ENCODE measurements at places on chromosomes 3 and 15.

DNA sequence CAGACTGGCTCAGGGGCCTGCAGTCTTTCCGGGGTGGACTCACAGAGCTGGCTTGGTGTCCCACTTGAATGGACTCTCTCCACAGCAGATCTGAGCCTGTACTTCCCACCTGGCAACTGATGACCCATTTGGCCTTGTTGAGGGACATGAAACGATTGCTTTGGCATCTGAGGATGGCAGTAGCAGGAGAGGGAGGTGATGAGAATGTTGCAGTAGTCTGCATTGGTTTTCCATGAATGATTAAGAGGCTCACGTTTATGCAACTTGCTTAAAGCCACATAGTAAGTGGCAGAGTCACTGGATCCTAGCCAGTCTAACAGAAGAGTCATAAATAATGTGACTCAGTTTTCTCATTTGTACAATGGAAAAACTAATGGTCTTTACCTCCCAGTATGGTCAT, 21.9 kb downstream of the IL20RB start:
- peak; percentile 44 for DNase-seq

DNA sequence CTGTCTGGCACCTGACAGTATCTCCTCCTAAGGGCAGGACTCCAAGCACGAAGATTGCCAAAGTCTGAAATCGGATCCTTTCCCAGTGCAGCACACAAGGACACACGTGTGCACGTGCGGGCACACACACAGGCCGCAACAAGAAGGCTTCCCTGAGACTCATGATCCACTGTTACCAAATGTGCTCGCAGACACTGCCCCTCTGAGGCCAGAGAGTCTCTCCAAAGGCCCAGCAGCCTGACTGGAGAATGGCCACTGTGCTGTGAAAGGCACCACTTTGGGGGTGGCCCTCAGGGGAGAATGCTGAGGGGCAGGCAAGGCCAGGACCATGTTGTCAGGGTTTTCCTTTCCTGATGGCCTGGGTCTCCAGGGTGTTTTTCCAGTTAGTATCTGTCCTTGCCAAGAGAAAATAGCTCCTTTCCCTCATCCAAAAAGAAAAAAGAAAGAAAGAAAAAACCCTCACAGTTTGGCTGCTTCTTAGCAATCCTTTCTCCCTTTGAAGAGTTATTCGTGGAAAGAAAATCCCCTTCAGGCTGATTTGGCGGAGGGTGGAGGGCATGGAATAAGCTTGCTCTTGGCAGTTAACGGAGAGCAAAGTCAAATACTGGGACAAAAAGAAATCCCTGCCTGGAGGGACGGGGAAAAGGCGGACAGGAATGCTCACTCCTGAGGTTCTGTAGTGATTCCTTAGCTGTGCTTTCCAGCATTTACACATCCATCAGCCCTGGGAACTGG, 112.2 kb upstream of the ETV5 start:
- DNase-seq, result no peak

DNA sequence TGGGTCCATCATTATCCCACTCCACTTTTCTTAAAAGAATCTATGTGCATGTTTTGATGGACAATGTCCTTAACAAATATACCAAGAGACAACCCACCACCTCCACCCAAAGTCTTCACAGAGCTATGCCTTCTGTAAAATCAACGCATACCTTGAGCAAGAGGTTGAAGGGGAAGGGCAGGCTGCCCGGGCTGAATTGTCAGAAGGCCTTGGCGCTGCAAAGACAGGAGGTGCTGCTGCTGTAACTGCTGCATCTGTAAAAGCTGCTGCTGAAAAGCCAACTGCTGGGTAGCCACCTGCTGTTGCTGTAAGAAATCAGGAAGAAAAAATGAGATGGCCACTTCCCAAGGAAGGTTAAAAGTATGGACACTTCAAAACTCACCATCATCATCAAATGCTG, 536.7 kb downstream of the FOXP1 start:
- DNase-seq, result no peak

DNA sequence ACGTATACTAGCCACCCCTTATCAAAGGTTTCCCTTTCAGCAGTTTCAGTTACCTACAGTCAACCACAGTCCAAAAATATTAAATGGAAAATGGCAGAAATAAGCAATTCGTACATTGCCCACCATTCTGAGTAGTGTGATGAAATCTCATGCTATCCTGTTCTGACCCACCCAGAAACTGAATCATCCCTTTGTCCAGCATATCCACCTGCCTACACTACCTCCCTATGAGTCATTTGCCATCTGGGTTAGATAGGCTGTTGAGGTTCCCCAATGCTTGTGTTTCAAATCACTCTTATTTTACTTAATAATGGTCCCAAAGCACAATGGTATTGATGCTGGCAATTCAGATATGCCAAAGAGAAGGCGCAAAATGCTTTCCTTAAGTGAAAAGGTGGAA, 15.3 kb upstream of the PHC3 start:
- DNase-seq, result peak; percentile 1

- DNase-seq, result no peak
Measured at GRCh38 chr3:126381966-126382365, 12.7 kb upstream of the CFAP100 start.

DNA sequence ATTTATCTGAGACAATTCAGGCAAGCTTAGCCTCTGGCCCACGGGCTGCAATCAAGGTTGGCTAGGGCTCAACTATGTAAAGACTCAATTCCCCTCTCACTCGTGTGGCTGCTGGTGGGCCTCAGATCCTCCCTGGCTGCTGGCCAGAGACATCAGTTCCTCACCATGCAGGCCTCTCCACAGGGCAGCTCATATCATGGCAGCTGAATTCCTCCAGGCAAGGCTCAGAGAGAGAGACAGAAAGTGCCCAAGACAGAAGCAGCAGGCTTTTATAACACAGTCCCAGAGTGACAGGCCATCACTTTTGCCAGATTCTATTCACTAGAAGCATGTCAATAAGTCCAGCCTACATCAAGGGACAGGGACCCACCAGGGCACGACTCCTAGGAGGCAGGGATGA, 63.2 kb downstream of the XXYLT1 start:
- DNase-seq, result peak; percentile 66

GRCh38 chr3:43221076-43221475, 65.3 kb upstream of the SNRK start:
- no peak for DNase-seq

DNA sequence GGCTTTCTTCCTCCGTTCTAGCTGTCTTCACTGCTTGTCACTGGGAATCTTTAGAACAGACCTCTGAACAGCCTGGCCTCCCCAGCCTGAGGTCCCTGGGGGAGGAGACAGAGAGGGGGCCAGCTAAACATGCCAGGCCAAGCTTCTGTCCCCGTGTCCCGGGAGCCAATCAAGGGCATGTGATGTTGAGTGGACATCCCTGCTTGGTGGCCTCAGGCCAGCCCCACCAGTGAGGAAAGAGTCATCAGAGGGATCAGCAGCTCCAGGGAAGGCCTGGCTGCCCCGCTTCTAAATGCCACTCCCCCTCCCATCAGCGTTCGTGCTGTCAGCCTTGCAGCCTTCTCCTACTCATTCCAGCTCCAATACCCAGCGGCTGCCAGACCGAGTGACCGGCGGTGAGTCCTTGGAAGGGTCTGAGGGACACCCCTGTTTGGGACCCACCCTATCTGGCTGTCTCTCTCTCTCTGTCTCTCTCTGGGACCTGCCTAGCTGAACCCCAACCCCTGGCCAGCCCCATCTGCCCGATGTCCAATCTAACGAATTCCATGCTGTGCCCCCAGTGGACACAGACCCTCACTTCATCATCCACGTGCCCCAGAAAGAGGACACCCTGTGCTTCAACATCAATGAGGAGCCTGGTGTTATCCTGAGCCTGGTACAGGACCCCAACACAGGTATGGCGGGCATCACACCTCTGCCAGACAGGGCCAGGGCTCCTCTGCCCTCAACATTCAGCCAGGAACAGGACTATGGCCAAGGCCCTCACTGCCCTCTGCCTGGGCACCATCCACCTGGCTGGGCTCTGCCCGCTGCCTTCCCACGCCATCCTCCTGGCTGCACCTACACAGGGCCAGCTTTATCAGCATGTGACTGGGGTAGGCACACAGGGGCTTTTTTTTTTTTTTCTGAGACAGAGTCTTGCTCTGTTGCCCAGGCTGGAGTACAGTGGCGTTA, 6.6 kb upstream of the ITIH3 start:
- no peak for DNase-seq

GRCh38 chr15:26298659-26299170, 435.6 kb upstream of the ATP10A start:
- DNase-seq, result peak; percentile 43

GRCh38 chr15:41876007-41876406, 17.8 kb downstream of the SPTBN5 start:
- DNase-seq, result no peak

- no peak for DNase-seq
Measured at GRCh38 chr3:187022403-187023029, 92.2 kb downstream of the ST6GAL1 start.

DNA sequence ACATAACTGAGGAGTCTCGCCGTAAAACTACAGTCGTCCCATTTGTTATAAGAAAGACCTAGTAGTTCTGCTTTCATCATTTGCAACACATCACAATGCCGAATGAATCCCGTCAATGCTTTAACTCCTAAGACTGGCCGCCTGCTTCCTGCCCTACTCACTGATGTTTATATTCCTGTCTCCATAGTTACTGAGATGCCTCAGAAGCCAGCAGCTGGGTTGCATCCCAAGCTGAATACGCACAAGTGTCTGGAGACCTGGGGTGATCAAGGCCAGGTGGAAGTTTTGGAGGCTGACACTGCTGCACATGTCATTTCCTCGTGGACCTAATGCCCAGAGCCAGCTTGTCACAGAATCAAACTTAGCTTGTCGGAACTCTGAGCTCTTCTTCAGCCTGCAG, 95.2 kb upstream of the UBE2E1 start:
- peak; percentile 88 for DNase-seq

DNA sequence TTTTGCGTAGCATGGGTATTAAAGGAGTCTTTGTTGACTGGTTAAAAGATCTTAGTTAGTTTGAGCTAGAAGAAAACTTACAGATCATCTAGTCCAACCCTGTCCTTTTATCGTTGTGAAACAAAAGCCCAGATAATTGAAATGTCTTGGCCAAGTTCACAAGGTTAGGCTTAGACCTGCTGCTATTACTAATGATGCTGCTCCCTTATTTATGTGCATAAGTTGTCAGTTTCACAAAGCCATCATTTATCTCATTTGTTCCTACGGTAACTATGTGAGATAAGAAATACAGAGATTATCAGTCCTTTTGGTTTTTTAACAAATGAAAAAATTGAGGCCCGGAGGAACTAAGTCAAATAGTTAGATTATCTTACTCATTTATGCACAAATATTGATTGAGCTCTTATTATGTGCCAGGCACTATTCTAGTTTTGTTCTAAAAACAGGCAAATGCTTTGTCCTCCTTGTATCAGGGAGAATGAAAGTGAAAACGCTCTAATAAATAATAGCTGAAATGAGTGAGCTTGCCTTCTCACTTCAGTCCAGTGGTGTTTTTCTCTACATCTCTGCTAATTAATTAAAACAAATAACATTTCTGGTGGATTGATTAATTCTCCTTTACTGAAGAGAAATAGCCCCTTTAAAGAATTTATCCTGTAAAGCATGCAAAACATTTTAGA, 49.1 kb upstream of the TPRG1 start:
- DNase-seq, result no peak

- no peak for DNase-seq
Measured at GRCh38 chr15:67887776-67888175, 47.9 kb upstream of the RNU6-1 start.

GRCh38 chr15:65862682-65863081, 6.6 kb upstream of the RAB11A start:
- peak; percentile 68 for DNase-seq

DNA sequence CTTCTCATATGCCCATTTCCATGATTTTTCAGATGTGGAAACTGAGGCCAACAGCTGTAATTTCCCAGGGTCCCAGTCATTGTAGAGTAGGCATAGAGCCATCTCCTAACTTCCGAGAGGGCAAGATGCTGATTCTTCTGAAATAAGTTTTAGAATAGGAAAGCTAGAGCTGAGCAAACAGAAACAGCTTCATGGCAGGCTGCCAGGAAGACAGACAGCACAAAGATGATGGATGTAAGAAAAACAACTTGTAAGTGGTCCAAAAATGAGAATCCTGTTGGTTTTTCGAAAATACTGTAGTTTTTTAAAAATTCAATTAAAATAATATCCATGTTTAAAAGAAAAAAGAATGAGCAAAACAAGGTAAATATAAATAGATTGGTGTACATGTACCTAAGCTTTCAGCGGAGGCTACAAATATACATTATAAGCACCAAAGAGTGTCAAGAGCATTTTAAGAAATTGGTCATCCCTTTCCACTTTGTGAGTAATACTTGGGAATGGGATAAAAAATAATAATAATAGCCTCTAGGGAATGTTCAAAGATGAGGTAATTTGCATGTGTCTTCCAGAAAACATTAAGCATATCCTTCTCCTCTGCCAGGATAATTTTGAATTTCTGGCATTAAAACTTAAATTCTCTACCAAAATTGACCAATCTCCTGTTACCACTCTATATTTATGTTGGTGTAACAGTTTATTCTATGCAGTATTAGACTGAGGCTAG, 406.6 kb downstream of the MECOM start:
- peak; percentile 28 for DNase-seq

GRCh38 chr3:27224197-27224596, 145.0 kb downstream of the NEK10 start:
- DNase-seq, result no peak

DNA sequence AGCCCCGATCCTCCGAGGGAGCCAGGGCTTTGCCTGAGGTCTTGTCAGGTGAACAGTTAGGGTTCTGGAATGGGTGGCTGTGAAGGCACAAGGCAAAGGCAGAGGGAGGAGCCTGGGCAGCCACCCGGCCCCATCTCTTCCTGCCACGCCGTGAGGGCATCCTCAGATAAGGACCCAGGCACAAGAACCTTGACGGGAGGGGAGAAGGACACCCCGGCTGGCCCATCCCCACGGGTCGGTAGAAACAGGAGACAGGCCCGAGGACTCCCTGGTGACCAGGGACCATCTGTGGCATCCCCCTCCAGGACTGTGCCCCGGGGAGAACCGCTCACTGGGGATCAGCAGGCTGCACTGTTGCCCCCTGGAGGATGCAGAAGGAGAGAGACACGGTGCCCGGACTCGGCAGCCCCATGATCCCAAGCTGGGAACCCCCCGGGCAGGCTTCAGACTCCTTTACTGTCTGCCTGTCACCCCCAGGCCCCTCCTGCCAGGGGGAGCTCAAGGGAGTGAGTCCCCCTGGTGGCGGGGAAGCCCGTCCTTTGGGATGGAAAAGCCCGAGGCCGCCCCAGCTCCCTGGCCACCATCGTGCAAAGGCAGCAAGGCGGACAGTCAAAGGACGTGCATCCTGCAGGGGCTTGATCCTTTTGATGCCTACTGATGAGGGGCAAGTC, 12.3 kb upstream of the PCSK6 start:
- peak; percentile 27 for DNase-seq

DNA sequence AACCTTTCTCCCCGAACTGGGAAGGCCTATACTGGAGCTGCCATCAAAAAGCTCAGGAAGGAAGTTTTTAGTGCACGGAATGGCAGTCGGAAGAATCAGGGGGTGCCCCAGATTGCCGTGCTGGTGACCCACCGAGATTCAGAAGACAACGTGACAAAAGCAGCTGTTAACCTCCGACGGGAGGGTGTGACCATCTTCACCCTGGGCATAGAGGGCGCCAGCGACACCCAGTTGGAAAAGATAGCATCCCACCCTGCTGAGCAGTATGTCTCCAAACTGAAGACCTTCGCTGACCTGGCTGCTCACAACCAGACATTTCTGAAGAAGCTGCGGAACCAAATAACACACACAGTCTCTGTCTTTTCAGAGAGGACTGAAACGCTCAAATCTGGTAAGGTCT, 48.2 kb downstream of the COL6A6 start:
- DNase-seq, result no peak

- no peak for DNase-seq
Measured at GRCh38 chr15:35505809-35506208, 40.2 kb downstream of the DPH6 start.
